ENCODE measurements at places on chromosomes 13 and 19. TPM values are rescaled to one million over a fixed set of nuclear protein-coding genes. Genes with fewer than 3 reads are reported as not detected.

DNA sequence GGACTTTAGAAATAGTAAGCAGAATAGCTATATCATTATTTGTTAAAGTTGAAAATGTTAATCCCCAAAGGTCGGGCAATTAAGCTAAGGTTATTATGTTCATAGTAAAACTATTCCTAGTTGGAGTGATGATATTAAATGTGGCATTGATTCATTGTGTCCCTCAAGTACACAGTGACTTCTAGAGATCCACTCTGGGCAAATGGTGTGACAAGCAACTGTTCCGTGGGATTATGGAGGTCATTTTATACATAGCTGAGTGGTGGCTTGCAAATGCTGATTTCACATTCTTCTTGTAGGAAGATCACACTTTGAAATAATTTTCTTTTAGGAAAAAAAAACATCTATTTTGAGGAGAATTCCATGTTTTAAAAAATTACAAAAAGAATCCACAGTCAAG, 317.8 kb downstream of the ATP8A2 start:
- no peak for DNase-seq

GRCh38 chr13:46846726-46847125, 49.8 kb upstream of the ESD start:
- DNase-seq: no peak

DNA sequence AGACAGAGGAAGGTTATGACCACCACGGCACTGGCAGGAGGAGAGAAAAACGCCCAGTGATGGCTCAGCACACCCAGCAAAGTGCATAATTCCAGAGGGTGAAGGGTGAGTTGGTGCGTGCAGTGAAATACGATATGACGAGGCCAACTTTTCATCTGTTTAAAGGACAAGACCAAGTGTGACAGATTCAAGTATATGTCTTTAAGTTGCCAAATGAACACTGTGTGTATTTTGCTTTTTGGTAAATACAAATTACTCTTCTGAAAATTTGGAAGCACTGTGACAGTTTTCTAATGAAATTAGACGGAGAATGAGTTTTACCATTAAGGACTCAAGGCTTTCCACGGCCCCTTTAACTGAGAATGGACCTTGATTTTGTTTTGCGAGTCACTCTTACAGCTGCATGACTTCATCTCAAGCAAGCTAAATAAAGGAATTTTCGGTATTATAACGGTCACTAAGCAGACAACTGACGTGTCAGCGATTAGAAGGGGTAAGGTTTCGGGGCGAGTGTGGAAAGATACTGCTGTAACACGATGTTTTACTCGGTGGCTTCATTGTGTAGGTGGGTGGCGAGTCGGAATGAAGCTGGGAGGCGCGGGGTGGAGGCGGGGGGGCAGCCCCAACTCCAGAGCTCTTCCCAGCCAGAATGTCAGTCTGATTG, 22.8 kb downstream of the COL4A2 start:
- no peak for DNase-seq

GRCh38 chr13:76293346-76293745, 592.9 kb downstream of the KCTD12 start:
- no peak for DNase-seq

The JSRP1 gene
- 0.34 TPM for total RNA-seq

GRCh38 chr13:58298556-58299135, 667.1 kb downstream of the PCDH17 start:
- no peak for DNase-seq

The SNRPD2 gene
- total RNA-seq: 802 TPM

- DNase-seq: no peak
These were observed 247.8 kb downstream of the DNAJC15 start for GRCh38 chr13:43271152-43271551.

GRCh38 chr13:100588331-100589177, at the start of gene GGACT:
Gene GGACT (minus strand): TSS chr13:100588789. CDS start chr13:100532591, 56,198 bp downstream.
- peak; percentile 78 for DNase-seq

The GJB2 gene
- 50.1 TPM for total RNA-seq

Measured in HT-29 (cell line).